Lung (tissue), 17 donors: ENCODE measurements at places on chromosomes 1 and 21.

- DNase-seq = no peak
Measured at GRCh38 chr1:47510282-47510811, 72.5 kb downstream of the FOXD2 start.

DNA sequence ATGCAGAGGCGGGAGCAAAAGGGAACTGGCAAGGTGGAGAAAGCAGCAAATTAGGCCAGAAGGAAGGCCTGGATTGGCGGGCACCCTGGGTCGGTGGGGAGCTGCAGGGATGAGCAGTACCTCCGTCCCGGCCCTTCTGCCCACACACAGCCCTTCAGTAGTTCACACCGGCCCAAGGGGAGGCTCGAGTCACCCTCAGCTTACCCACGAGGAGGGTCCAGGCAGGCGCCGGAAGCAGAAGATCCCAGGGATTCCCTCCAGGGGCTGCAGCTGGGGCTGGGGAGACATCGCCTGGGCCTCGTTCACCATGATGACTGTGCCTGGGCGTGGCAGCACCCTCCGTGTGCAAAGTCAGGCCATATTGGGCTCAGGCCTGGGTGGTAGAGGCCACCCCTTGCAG, 190.0 kb downstream of the PRDM16 start:
- no peak for DNase-seq

DNA sequence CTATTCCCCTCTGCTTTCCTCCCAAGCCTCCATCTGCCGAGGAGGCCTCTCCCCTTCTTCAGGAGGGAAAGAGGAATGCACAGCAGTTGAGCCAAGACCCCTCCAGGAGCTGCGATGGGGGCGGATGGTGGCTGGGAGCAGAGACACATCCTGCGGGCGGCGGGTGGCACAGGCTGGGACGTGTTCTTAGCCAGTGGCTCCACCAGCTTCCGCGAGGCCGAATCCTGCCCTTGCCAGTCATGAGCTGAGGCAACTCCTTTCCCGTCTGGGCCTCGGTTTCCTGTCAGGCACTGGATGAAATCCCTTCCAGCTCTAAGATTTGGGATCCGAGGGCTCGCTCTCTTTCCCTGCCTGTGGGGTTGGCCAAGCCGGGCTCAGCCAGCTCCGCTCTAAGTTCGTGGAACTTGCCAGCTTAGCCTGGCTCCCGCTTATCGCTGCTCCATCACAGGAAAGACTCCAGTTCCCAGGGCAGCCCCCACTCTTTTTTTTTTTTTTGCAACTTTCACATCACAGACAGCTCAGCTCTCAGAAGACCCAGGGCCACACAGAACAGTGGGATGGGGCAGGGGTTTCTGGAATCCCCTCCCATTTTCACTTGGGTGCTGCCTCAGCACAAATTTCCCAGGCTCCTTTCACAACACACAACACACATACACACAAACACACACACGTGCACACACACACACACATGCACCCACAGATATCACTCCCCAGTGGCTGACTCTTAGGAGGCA, 506 bp downstream of the MYOM3 start:
- DNase-seq = no peak

- DNase-seq = peak; percentile 61
Measured at GRCh38 chr1:170114906-170115305, 30.9 kb upstream of the NTMT2 start.

DNA sequence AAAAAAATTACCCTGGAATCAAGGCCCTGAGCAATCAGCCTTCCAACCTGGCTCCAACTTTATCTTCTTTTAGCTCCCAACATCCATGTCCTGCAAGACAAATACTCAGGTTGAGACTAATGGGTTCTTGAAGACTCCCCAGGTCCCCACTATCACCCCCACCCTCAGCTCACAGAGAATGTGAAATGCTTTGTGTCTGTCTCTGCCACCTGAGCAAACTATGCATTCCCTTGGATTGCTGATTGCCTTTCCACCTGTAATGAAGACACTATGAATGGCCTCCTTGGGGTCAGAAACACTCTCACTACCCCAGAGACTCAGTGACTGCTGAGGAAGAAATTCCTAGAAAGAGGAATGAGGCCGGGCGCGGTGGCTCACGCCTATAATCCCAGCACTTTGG, 121.2 kb upstream of the GALNT2 start:
- DNase-seq = no peak

DNA sequence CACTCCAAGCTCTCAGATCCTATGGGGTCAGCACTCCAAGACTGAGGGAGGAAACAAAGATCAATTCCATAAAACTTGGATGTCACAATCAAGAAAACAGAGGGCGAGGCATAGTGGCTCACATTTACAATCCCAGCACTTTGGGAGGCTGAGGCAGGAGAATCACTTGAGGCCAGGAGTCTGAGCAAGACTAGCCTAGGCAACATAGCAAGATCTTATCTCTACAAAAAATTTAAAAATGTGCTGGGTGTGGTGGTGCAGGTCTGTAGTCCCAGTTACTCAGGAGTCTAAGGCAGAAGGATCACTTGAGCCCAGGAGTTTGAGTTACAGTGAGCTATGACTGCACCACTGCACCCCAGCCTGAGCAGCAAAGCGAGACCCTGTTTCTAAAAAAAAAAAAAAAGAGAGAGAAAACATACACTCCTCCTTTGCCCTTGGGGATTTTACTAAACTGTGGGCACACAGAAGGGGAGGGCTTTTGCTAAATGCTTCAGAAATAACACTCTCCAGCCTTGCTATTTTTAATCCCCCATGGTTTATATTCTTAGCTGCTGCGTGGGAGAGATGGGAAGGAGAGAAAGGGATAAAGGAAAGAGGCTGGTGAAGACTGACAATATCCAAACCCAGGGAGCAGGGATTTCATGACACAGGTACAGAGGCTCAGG, 18.1 kb downstream of the ARHGEF2 start:
- DNase-seq = no peak

- DNase-seq = no peak
Measured at GRCh38 chr1:225410036-225410435, 17.8 kb downstream of the LBR start.

GRCh38 chr21:37623689-37624088, 257.1 kb downstream of the DYRK1A start:
- no peak for DNase-seq

GRCh38 chr1:7389906-7390603, 381.0 kb upstream of the VAMP3 start:
- DNase-seq = no peak

- DNase-seq = no peak
Measured at GRCh38 chr1:178934546-178934945, 63.7 kb upstream of the ANGPTL1 start.

DNA sequence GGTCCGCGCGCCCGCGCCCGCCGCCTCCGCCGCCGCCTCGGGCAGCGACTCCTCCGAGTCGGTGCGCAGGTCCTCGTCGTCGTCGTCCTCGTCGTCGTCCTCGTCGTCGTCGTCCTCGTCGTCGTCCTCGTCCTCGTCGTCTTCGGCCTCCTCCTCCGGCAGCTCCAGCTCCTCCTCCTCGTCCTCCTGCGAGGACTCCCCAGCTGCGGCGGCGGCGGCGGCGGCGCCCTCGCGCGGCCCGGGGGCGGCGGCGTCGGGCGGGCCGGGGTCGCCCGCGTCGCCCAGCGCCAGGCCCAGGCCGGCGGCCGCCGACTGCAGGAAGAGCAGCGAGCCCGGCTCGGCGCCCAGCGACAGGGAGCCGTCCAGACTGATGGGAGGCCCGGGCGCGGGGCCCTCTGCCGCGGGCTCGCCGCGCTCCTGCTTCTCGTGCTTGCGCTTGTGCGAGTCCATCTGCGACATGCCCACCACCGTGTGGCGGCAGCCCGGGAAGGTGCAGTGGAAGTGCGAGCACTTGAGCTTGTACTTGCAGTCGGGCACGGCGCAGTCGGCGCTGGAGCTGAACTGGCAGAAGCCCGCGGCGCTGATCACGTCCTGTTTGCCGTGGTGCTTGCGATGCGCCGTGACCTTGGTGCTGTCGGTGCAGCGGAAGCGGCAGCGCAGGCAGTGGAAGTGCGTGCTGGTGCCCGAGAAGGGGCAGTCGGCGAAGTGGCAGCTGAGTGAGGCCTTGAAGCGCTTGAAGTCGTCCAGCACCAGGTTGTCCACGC, 157.3 kb downstream of the CASZ1 start:
- peak; percentile 58 for DNase-seq

DNA sequence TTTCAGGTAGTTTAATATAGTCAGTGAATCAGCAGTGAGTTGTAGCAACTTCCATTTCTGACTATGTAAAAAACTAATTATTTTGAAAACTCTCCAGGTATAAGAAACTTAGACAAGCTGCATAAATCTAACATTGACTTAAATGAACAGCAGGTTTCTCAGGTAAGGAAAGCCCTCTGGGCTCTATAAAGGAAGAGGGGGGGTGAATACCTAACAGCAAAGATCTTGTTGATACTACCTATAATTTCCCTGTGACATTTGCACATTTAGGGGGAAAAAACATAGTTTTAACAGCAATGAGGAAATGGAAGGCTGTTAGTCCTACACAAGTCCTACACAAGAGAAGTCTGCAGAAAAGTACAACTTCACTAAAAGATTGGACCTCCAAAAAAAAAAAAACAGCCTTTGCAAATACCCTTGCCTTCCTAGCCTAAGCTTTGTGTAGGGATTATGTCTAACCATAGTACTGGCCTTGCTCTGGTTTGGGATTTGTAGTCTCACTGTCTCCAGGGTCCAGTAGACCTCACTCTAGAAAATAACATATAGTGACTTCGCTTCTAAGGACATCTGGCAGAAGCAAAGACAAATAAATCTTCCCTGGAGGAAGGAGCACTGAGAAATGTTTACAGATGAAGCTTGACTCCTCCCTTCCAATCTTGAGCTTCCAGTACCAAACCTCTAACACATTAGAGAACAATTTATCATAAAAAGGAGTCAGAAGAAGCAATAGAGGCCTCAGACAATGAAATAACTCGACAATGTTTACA, 459.8 kb downstream of the DSCAM start:
- DNase-seq = no peak

DNA sequence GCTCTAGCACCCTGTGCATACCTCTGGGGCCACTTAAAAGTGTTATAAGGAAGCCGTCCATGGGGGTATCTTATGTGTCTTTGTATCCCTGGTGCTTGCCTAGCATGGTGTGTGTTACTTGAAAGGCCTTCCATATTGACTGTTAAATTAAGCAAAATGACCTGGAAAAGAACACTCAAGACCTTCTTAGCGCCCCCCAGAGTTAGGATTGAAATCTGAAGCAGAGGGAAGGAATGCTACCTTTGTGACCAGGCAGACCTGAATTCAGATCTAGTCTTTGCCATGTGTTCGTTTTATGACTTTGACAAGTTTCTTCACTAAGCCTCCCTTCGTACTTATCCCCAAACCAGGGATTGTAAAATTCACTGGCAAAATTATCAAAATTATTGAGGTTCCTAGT, 59.9 kb downstream of the SLC22A15 start:
- DNase-seq = no peak

GRCh38 chr21:44425307-44425894, 29.9 kb upstream of the LRRC3 start:
- DNase-seq = no peak

- DNase-seq = no peak
Measured at GRCh38 chr1:207883660-207884250, 27.2 kb downstream of the CD34 start.

- no peak for DNase-seq
Measured at GRCh38 chr1:2610036-2610959, 22.5 kb downstream of the MMEL1 start.

DNA sequence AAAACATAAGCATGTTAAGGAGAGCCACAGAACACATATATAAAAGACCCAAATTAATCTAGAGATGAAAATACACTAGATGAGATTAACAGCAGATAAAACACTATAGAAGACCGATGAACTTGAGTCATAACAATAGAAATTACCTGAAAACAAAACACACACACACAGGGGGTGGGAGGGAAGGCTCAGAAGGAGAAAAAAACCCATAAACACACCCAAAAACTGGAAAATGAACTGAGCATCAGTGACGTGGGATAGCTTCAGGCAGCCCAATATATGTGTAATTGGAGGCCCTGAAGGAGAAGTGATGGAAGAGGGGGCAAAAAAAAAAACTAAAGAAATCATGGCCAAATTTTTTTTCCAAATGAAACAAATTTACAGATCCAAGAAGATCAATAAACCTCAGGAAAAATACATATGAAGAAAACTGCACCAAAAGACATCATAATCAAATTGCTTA, 11.4 kb downstream of the ALDH9A1 start:
- no peak for DNase-seq

DNA sequence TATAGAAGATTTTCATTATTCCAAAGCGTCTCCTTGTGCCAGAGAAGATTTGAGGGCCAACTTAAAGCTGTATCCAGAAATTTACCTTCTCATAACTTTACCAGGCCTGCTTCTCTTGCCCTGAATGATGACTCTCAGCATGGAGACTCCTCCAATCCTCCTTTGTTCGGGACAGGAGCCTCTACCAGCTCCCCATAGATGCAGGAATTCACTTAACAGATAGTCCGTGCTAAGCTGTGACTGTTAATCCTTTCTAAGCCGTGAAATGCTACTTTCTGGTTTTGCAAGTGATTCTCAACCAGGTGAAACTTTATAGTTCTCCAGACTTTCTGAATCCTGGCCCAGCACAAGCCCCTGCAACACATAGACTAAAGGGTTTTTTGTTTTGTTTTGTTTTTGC, 31.8 kb upstream of the KCND3 start:
- no peak for DNase-seq

DNA sequence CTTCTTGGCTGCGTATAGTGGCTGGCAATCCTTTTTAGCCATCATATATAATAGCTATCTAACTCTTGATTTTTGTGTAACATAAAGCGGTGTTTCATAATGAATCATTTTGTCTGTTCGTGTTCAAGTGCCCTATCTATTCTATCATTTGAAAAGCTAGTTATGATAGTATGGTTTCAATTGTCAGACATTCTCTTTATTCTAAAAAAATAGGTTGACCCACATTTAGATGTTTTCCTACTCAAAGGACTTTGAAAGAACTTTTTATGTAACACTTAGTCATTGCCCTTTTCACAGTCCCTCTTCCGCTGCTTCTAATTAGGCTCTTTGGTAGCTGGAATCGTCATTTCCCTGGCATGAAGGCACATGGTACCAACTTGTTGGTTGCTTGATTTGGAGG, 272.2 kb upstream of the B3GALT2 start:
- DNase-seq = no peak

GRCh38 chr1:56545711-56546110, 33.7 kb downstream of the PLPP3 start:
- DNase-seq = no peak
